ENCODE measurements at places on chromosomes 6 and 20. TPM values are rescaled to one million over a fixed set of nuclear protein-coding genes. Genes with fewer than 3 reads are reported as not detected.

The NOP56 gene
- total RNA-seq: 86.1 TPM

The LIME1 gene
- total RNA-seq: 7.3 TPM

The ECT2L gene
- total RNA-seq: not detected

The SEMG1 gene
- not detected for total RNA-seq

The OPRL1 gene
- total RNA-seq: 0.30 TPM

The SPATA2 gene
- total RNA-seq: 4.2 TPM

The POU5F1 gene
- total RNA-seq: 1.2 TPM

The TNNC2 gene
- total RNA-seq: not detected

The KIF3B gene
- total RNA-seq: 13.3 TPM

The PTPRK gene
- 46.3 TPM for total RNA-seq

The FNDC11 gene
- 1.1 TPM for total RNA-seq

The SLC24A3 gene
- 0.08 TPM for total RNA-seq

The PNLDC1 gene
- total RNA-seq: not detected

The ZMYND8 gene
- total RNA-seq: 11.8 TPM

The EPPIN gene
- total RNA-seq: not detected

The MYLK4 gene
- 0.04 TPM for total RNA-seq

The SLC35F1 gene
- total RNA-seq: not detected

The SMOC2 gene
- not detected for total RNA-seq

The SLC17A4 gene
- total RNA-seq: not detected

The SLC22A2 gene
- total RNA-seq: not detected

The RSPO4 gene
- 0.38 TPM for total RNA-seq

The SMLR1 gene
- not detected for total RNA-seq

The C6orf132 gene
- 17.4 TPM for total RNA-seq

The OR2H1 gene
- total RNA-seq: not detected

The CRIP3 gene
- total RNA-seq: not detected

The GHRH gene
- total RNA-seq: not detected

The FRK gene
- total RNA-seq: 2.3 TPM

The CENPB gene
- total RNA-seq: 84.6 TPM

The SGK2 gene
- total RNA-seq: not detected

The SLC35D3 gene
- total RNA-seq: not detected

The PCK1 gene
- not detected for total RNA-seq

The EYS gene
- 0.27 TPM for total RNA-seq

The BPI gene
- total RNA-seq: not detected

The ZSCAN23 gene
- total RNA-seq: 0.87 TPM

The ADGRF5 gene
- total RNA-seq: not detected

The FAM209B gene
- total RNA-seq: not detected

The GNRH2 gene
- total RNA-seq: 1.3 TPM

The SYCP2 gene
- 0.04 TPM for total RNA-seq

The EYA4 gene
- not detected for total RNA-seq

The SH3BGRL2 gene
- 2.3 TPM for total RNA-seq

The SLC17A1 gene
- not detected for total RNA-seq

The SNRPB2 gene
- 73.8 TPM for total RNA-seq

The ZNF311 gene
- 0.84 TPM for total RNA-seq

The SENP6 gene
- 34.9 TPM for total RNA-seq

The SERPINB1 gene
- total RNA-seq: 58.7 TPM

The SRC gene
- 28.8 TPM for total RNA-seq

The LBP gene
- not detected for total RNA-seq

The NMBR gene
- 0.11 TPM for total RNA-seq

The CTAGE9 gene
- not detected for total RNA-seq

The ABHD16B gene
- total RNA-seq: not detected

The TTK gene
- total RNA-seq: 25.9 TPM

Data from hair follicular keratinocyte (primary cell).